ENCODE measurements at places on chromosomes 4 and X.

- no peak for DNase-seq
Observed at GRCh38 chr4:121721700-121722099, 24.9 kb upstream of the ANXA5 start.

DNA sequence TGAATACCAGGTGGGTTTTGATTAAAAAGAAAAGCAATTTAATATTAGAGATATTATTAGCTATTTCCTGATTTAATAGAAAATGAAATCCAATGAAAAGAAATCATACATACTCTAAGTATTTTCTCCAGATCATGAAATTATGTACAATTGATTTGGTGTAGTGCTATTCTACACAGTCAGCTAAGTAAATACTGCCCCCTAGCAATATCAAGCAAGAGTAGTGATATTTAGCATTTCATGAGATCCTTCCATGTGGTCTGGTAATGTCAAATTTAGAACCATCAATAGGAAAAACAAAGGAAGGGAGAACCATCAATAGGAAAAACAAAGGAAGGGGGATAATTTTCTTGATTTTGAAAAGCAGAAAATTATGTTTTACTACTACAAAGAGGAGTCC, 114.6 kb downstream of the TBCK start:
- DNase-seq = no peak

- DNase-seq = no peak
Observed at GRCh38 chr4:38752941-38753806, 29.6 kb downstream of the TLR10 start.

DNA sequence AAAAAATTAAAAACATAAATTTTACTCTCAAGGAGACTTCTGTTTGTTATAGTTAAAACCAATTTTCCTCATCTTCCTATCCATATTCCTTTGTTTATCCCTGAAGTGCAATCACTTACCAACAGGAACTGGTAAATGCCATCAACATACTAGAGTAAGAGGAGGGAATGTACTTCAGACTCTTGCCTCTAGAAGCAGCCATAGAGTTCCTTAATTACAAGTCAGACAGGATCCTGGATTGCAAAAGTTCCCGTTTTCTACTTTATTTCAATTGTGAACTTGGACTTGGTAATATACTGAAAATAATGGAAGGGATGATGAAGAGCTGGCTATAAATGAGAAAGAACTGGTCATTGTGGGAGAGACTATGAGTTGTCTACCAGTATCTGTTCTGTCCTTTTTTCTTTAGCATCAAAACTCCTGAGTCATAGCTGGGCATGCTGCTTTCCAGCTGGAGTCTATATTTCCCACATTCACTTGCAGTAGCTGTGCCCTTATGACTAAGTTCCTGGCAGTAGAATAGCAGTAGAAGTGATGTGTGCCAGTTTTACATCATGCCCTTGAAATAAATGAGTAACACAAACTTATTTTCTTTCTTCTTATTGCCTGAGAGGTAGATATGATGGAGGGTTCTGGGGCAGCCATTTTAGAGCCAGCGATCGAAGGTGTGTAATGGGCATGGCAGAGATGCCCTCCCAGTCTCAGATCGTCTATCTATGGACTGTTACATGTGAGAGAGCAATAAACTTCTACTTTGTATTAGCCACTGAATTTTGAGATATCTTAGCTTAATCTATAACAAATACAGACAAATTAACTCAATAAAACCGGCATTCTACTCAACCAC, 26.8 kb upstream of the SPARCL1 start:
- DNase-seq = no peak
